ENCODE measurements at places on chromosomes 7 and 10.

DNA sequence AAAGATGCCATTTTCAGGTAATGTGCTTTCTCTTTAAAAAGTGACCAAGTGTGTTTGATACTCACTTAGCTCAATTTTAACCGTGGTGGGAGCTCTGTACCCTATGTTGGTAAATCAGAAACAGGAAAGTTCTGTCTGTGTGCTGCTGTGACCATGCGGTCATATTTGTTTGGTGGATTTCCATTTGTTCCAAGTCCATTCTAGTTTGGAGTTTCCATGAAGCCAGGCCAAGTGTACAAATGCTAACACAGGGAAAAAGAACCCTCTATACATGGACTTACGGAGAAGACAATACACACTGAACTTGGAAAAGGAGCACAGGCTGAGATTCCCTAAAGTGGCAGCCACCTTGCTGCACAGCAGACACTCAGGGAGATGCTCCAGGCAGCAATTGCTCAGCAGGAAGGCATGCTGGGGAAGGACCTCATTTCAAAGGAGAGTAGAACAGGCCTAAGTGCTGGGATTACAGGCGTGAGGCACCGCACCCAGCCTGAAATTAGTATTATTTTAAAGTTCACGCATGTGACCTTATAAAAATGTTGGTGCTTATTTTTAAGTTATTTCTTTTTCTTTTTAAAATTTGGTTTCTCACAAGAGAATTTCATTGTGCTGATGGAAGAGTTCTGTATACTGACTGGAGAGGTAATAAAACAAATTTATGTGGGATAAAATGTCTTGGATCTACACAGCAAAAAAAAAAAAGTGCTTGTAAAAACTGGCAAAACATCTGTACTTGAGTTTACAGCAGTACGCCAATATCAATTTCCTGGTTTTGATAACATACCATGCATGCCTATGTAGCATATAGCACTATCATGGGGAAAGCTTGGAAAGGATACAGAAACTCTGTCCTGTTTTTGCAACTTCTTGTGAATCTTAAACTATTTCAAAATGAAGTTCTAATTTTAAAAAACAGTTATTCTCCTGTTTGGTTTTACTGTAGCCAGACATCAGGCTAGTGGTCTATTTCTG lies 436.2 kb downstream of the KCNMA1 start:
- no peak for DNase-seq

DNA sequence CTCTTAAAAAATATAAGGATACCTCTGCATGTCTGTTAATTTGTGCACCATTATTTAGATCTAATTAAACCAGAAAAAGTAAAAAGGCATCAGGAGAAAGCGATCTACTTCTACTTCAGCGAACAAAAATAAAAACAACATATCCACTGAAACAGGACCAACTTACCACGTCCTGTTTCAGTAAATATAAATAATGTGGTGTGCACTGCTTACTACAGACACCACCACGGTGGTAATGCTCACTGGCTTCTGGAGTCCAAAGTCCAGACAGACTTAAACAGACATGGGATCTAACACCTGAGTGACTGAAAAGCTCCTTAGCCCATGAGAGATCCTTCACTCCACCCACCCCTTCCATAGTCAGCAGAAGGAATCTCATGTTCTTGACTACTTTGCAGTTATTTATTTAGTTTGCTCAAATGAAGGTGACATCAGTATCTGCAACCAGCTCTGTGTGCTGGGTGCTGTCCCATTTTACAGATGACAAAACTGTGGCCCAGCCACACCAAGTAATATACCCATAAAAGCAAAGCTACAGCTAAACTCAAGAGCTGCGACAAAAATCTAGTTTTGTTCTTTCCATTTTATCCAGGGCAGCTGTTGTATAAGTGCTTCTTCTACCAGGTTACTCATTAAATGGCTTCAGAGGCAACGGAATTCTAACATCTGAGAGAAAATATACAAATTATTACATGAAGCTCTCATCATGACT lies 62.1 kb upstream of the NCAPG2 start:
- DNase-seq, result no peak

- no peak for DNase-seq
These were observed 126.5 kb upstream of the HABP2 start for GRCh38 chr10:113426181-113426877.

GRCh38 chr7:139655305-139655704 lies 122.5 kb downstream of the HIPK2 start:
- DNase-seq, result no peak

DNA sequence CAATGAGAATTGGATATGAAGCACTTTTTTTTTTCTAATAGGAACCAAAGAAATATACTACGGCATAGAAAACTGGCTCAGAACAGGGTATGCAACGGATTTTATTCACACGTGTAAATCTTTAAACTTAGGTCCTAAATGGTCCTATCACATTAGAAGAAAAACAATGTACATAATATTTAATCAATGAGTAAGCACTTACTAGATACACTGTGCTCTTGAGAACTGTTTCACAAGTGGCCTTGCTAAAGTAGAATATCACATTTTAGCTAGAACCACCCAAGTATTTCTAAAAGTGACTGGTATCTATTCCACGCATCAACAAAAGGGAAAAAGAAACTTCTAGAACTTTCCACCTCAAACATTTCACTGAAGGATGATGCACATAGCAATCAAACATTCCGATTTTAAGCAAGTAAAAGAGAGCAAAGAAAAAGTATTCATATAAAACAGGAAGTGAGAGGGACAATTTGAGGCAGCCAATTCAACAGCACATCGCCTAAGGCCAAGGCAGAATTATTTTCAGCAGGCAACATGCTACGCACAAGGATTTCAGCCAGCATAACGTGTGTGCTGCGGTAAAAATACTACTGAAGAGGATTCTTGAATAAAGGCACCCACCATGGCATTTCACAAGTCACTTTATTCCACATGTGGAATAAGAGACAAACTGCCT lies 55.8 kb downstream of the PARD3 start:
- no peak for DNase-seq

Data from inflammatory macrophage (primary cell).